AG20443 (cell line): ENCODE measurements at places on chromosomes 4 and X.

- no peak for DNase-seq
Observed at GRCh38 chr4:98406819-98407218, 145.6 kb downstream of the RAP1GDS1 start.

GRCh38 chr4:16263056-16263455 lies 36.8 kb upstream of the TAPT1 start:
- DNase-seq = no peak

DNA sequence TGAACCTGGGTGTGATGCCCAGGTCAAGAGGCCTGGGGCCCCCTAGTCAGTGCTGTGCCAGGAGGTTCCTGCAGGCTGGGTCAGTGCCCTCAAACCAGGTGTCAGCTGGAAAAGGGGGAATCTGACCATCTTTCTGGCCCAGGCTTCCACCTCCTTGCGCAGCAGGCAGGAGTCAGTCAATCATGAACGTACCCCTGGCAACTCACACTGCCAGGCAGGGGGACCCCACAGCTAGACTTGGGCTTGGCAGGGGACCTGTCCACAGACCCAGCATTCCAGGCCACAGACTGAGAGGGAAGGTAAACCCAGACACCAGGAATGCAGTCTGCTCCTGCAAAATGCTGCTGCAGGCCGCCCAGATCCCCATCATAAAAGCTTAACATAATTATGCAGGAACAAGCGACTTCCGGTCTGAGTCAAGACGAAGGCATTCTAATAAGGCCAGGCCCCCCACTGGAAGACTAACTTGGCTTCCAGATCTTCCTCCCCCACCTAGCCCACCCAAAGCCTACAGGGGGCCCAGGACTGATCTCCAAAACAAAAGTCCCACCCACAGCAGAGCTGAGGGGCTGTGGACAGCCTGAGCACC lies 156.3 kb downstream of the BCOR start:
- DNase-seq = no peak

DNA sequence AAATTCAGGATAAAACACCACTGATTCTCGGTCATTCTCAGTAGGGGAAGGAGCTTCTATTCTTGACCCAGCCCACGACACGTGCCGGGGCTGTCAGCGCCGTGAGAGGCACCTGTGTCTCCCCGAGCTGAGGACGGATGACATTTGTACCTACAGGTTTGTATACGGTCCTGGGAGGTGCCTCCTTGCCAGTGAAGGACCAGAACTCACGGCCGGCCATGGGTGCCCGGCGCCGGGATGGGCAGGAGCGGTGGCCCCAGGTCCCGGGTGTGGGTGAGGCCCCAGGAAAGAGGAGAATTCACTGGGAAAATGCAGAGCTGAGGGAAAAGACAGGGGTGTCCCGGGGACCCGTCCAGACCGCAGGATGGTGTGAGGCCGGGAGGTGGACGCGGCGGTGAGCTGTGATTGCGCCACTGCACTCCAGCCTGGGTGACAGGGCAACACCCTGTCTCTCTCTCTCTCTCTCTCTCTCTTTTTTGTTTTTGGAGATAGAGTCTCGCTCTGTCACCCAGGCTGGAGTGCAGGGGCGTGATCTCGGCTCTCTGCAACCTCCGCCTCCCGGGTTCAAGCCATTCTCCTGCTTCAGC lies 48.9 kb upstream of the PPP2R3B start:
- DNase-seq = no peak

DNA sequence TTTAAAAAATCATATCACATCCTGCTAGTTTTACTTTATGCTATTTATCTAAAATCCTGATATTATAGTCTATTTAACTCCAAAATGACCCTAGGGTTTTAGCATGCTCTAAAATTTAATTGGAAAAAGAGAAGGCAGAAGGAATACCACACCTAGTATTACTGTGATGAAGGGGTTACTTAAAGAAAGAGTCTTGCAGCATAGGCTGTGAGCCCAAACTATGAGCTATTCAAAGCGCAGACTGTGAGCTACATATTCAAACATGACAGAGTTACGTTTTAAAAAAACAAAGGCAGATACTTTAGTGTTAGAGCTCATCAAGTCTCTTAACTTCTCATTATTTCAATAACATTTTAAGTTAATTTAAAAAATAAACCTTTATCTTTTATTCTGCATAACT lies 247.7 kb upstream of the ETNPPL start:
- DNase-seq = no peak

GRCh38 chrX:41823402-41823801 lies 99.4 kb downstream of the GPR82 start:
- peak; percentile 18 for DNase-seq

DNA sequence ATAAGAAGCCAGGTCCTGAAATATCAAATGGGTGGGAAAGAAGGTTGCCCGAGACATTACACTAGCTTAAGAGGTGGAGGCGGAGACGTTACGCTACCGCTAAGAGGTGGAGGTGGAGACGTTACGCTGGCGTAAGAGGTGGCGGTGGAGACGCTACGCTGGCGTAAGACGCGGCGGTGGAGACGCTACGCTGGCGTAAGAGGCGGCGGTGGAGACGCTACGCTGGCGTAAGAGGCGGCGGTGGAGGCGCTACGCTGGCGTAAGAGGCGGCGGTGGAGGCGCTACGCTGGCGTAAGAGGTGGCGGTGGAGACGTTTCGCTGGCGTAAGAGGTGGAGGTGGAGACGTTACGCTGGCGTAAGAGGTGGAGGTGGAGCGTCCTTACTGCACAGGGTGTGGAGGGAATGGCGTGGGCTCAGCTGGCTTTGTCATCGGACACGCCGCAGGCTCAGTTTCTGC lies 12.8 kb downstream of the CYP4V2 start:
- no peak for DNase-seq

DNA sequence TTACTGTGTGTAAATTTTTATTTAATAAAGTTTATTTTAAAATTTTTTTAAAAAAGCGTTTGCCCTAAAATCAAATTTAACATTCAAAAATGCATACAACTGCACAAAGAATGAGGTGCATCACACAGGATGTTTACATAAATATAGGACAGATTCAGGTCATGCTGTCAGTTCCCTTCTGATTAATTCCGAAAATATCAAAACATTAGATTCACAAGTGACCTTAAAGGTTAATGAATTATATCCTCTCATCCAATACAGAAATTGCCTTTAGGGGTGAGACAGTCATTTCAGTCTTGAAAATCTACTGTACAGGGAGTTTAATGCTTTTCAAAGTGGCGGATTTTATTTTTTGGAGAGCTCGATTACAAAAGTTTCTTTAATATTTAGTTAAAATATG lies 208.7 kb upstream of the FTHL17 start:
- DNase-seq = no peak

DNA sequence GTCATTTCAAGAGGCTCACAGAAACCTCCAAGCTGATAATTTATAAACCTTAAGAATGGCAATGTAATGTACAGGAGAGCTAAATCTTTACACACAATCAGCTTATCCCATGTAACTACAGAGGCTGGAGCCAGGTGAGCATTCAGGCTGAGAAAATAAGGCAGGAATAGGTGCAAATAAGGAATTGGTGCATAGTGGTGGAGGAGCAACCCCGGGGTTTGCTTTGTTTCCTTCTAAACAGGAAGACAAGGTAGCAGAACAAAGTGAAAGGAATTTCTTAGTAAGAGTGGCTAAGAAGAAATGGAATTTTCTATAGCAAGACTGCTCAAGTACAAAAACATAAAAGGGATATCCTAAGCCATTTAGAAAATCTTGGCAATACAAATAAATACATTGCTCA lies 82.4 kb downstream of the NR3C2 start:
- DNase-seq = no peak

- DNase-seq = no peak
Observed at GRCh38 chr4:40969501-40969900, 219.7 kb downstream of the NSUN7 start.

DNA sequence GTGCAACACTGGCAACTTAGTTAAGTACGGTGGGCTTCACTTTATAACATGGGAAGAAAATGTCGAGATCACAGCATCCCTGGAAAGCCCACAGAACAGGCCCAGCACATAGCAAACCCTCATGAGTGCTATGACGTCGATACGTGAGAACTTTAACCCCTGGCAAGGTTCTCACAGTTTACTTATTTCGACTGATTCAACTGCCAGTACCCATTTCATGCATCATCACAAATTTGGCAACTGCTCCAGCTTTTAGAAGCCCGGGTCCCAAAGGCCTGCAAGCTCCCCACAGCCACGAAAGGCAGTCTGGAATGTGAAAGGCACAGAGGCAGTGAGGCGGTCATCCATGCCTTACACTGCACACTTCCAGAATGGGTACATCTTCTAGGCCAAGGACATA lies 41.2 kb downstream of the RELL1 start:
- DNase-seq = no peak

DNA sequence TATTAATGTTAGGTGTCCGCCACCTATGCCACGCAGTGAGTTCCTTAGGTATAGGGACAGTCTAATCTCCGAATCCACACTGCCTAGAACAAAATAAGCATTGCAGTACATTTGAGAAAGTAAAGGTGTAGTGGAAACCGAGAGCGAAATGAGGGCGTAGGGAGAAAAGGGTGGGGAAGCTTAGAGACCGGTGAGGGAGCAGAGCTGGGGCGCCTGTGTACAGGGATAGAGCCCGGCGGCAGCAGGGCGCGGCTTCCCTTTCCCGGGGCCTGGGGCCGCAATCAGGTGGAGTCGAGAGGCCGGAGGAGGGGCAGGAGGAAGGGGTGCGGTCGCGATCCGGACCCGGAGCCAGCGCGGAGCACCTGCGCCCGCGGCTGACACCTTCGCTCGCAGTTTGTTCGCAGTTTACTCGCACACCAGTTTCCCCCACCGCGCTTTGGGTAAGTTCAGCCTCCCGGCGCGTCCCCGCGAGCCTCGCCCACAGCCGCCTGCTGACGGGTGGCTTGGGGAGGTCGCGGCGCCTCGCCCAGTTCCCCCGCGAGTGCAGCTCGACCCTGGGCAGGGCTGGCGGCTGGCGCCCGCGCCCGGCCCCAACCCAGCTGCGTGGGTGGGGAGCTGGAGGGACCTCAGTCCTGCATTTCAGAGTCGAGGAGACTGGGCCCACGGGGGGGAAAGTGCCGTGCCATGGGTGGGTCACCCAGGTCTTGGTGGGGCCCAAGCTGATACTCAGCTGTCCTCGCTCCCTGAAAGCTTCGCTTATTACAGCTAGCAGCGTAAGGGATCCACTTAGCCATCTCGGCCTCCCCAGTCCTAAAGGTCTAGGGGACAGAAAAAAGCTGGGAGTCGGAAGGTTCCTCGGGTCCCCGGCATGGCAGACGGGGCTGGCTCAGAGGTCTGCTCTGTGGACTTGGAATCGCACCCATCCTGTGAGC lies at the start of gene ANXA3:
Gene ANXA3 (plus strand): TSS at position 351 of the 932 bp plus-strand sequence. CDS start 2,704 bp downstream, outside the sequence.
- peak; percentile 47 for DNase-seq

- no peak for DNase-seq
Observed at GRCh38 chr4:1569461-1570151, 114.5 kb downstream of the FAM53A start.

DNA sequence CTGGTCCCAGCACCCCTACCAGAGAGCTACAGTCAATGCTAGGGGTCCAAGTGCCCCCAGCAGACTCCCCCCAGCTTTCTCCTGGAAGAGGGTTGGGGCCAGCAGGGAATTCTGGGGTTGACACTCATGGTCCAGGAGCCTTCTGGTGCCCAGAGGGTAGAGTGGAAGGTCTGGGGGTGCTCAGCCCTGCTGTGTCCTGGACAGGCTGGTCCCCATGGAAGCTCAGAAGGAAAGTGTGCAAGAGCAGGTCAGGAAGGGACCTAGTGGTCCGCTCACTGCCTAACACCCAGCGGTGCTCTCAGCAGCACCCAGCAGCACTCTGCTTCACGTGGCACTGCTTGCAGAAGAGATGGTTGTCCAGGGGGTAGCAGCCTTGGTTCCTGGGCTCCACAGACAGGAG lies 6.9 kb downstream of the TEX13C start:
- DNase-seq = no peak

DNA sequence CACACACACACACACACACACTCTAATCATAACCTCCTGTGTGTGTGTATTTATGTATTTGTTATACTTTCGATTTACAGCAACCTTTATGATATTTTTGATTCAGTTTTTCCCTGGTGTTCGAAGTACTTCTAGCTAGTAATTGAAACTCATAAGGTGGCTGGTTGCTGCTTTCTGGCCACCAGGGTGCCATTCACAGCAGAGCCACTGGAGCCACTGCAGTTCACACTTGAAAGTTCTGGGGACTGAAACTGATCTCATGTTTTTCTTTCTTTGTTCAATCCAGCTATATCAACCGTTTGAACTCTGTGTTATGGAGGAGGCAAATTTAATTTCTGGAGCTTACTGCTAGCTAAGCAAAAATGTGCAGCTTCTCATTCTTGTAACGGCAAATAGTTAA lies 419.4 kb downstream of the ADGRL3 start:
- DNase-seq = no peak

GRCh38 chr4:151835467-151835866 lies 74.7 kb upstream of the GATB start:
- DNase-seq = no peak

- DNase-seq = peak; percentile 47
Observed at GRCh38 chrX:72123471-72124185, 8.1 kb downstream of the RTL5 start.

DNA sequence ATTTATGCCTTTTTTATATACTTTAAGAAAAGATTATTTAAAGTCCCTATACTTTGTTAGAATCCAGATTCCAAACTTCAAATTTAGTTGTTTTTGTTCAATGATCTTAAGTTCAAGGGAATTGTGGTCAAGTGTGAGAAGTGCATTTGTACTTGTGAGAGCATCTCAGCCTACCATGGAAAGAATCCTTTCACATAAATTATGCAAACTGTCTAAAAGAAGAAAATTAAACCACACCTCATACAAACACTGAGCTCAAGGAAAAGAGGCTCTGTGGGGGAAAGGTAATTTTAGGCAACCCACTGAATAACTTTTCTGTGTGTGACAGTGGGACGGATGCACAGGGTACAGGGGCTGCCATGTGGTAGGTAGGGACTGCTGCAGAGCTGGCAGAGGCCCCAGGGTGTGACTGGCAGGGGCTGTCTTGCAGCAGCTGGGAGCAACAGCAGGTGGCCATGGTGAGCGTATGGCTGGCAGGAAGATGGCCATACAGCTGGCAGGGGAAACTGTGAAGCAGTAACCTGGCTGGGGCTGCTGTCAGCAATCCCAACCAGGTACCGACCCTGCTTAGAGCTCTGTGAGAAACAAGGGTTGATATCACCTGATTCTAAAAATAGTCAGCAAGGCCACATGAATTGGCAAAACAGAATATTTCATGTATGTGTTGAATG lies 130.6 kb downstream of the UGT8 start:
- DNase-seq = no peak

GRCh38 chr4:76712564-76712963 lies 185.4 kb downstream of the SOWAHB start:
- DNase-seq = no peak

DNA sequence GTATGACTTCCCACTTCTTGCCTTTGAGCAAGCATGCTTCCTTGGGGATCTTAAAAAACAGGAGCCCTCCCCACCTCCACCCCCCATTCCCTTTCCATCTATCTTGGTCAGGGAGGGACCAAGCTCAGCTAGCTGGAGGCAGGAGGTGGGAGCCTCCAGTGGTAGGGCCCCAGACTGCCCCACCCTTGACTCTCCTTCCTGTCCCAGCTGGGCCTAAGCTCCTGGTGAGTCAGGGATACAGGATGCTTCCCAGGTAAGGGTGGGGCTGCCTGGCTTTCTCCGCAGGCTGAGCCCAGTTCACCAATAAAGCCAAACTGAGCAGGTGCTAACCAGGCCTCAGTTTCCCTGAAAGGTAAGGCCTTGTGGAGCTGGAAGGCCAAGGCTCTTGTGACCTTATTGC lies 15.2 kb downstream of the EFNB1 start:
- no peak for DNase-seq

- DNase-seq = no peak
Observed at GRCh38 chrX:39815631-39816030, 282.1 kb downstream of the BCOR start.
